NCI-H1417 (cell line): ENCODE measurements at places on chromosomes 4 and X.

DNA sequence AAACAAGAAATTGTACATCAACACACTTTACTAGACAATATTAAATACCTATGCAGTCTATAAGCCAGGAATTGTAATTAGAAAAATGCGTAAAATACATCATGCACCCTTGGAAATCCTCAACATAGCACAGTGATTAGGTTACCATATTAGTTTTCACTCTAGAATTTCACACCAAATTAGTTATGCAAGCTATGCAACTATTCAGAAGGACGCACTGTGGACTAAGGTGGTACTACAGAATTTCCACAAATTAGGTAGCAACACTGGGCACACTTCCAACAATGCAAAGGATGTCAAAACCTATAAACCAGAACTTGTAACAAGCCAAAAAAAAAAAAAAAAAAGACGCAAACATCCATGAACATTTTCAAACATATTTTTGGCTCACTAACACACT, 71.1 kb upstream of the ZCCHC13 start:
- peak; percentile 18 for DNase-seq

GRCh38 chr4:110475881-110476818, at the start of gene ENPEP:
TSS of gene ENPEP (plus strand) at chr4:110476155. CDS start at chr4:110476415, 260 bp downstream.
- DNase-seq: no peak

GRCh38 chr4:123994917-123995316, 598.3 kb downstream of the SPRY1 start:
- DNase-seq: no peak

- no peak for DNase-seq
Observed at GRCh38 chr4:180636696-180637404, 1606.4 kb upstream of the TENM3 start.
